ENCODE measurements at places on chromosomes 1 and 21.

- no peak overlapping the region for H3K4me3 ChIP-seq
- no peak for DNase-seq
- H3K36me3 ChIP-seq, result no peaks in the 10 kb centered on the region
- H3K4me1 ChIP-seq, result peaks cover 5% of the 10 kb centered on the region
- no peak overlapping the region for H3K27ac ChIP-seq
These were observed 280.4 kb downstream of the SETD4 start for GRCh38 chr21:35779690-35780570.

- DNase-seq, result no peak
- H3K36me3 ChIP-seq, result no peaks in the 10 kb centered on the region
- H3K4me3 ChIP-seq, result no peak overlapping the region
- no peak overlapping the region for H3K27ac ChIP-seq
- peaks cover 3% of the 10 kb centered on the region for H3K27me3 ChIP-seq
These were observed 39.6 kb upstream of the VN1R5 start for GRCh38 chr1:247216261-247216660.

DNA sequence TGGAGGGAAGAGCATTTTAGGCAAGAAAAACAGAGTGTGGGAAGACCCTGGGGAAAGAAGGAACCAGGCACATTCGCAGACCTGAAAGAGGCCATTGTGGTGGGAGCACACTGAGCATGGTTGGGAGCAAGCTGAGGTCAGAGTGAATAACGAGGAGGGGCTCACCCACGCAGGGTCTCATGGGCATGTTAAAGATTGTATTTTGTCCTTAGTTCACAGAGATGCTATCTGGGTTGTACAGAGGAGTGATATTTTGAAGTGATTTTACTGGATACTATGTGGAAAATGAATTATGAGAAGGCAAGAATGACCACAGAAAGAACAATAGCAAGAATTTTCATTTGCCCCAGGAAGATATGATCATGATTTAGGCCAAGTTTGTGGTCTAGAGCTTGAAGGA lies 578.3 kb upstream of the NR5A2 start:
- H3K4me3 ChIP-seq, result no peak overlapping the region
- H3K27me3 ChIP-seq, result peaks cover 24% of the 10 kb centered on the region
- no peak overlapping the region for H3K27ac ChIP-seq
- H3K36me3 ChIP-seq, result no peaks in the 10 kb centered on the region
- H3K4me1 ChIP-seq, result no peaks in the 10 kb centered on the region

DNA sequence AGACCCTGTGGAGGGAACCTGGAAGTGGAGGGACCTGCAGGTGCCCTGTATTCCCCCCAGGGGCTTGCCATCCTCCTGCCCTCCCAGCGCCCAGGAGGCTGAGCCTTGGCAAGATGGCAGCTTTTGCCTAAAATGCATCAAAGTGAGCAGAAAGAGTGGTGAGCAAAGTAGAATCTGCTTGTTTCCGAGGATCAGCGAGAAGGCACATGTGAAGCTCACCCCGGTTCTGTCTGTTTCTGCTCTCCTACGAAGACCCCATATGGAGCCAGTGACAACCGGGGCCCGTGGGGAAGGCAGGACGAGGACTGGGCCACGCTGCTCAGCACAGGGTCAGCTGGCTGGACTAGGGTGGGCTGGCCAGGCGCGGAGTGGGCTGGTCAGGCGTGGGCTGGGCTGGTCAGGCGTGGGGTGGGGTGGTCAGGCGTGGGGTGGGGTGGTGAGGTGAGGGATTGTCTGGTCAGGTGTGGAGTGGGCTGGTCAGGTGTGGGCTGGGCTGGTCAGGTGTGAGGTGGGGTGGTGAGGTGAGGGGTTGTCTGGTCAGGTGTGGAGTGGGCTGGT lies 5.2 kb upstream of the FNDC10 start:
- no peaks in the 10 kb centered on the region for H3K27me3 ChIP-seq
- DNase-seq, result no peak
- peak overlapping the region; percentile 57 for H3K27ac ChIP-seq
- peaks cover 15% of the 10 kb centered on the region for H3K4me1 ChIP-seq
- no peak overlapping the region for H3K4me3 ChIP-seq
- H3K36me3 ChIP-seq, result no peaks in the 10 kb centered on the region

- no peaks in the 10 kb centered on the region for H3K27me3 ChIP-seq
- H3K4me1 ChIP-seq, result peaks cover 30% of the 10 kb centered on the region
- no peak overlapping the region for H3K27ac ChIP-seq
- H3K36me3 ChIP-seq, result no peaks in the 10 kb centered on the region
- no peak for DNase-seq
- H3K4me3 ChIP-seq, result no peak overlapping the region
These were observed 11.1 kb upstream of the SCYL3 start for GRCh38 chr1:169904834-169905233.

DNA sequence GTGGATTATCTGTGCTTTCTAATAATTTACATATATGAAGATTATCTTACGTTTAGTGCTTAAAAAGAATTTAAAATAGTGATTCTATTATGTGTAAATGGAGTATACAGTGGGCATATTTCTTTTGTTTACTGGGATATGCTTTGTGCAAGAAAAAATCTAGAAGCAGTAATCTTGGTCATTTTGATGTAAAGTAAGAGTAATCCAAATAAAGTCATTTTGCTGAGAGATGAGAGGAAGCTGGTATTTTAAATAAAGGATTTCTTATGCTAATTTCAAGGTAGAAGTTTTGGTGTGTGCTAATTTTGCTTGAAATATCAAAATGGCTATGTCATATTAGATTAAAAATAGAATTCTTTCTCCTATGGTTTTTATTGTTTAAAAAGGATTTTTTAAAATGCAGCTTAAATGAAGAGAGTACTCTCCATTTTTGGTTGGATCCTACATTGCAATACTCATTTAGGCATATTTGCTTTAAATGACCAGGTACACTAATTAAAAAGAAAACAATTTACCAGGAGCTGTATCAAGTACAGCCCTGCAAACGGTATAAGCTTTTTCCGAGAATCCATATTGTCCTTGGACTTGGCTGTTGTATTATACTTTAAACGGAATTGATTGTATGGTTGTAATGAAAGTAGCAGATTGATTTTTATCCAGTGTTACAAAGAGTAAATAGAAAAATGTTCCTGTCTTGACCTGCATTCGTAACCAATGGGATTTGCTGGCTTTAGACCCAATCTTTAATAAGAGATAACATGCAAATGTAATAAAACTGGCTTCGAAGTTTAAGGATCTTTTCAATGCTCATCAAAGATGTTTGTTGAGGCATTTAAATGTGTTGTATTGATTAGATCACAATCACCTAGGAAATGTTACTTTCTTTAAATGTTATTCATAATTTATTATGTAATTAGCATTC lies 574.7 kb downstream of the USP25 start:
- no peak overlapping the region for H3K27ac ChIP-seq
- H3K27me3 ChIP-seq, result peaks cover 3% of the 10 kb centered on the region
- H3K4me1 ChIP-seq, result peaks cover 4% of the 10 kb centered on the region
- DNase-seq, result no peak
- no peak overlapping the region for H3K4me3 ChIP-seq

DNA sequence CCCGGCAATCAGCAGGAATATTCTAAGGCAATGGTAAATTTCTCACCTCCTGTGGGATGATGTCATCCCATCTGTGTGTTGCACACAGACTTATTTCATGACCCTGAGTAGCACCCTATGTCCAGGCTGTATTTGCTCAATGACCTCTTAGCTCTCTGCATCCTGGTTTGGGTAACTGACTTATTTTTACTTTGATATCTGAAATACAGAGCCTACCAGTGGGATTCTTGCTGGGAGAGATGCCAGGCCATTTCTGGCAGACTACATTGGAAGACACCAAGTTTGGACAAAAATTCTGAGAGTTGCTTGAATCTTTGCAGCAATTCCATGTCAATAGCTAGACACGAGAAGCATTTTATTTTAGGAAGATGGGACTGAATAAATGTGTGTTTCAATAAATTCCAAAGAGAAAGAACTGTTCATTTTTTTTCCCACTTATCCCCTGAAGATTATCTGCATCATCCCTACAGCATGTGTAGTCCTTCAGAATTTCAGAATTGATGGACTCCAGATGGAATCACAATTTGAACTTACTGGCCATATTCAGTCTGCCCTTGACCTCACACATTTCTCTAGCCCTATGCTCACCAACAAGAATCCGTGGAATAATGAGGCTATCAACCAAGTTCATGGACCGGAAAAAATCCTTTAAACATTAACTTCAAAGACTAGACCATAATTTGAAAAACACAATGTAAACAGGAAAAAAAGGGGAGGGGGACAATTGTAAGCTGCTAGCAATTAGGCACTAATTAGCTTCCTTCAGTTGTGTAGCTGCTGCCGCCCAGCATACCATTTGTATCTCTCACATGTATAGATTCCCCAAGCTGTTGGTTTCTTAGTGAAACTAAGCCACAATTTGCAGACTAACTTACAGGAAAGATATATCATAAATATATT lies 226.5 kb downstream of the HMCN1 start:
- peaks cover 6% of the 10 kb centered on the region for H3K27me3 ChIP-seq
- H3K4me3 ChIP-seq, result no peak overlapping the region
- H3K36me3 ChIP-seq, result no peaks in the 10 kb centered on the region
- no peak for DNase-seq
- no peak overlapping the region for H3K27ac ChIP-seq

DNA sequence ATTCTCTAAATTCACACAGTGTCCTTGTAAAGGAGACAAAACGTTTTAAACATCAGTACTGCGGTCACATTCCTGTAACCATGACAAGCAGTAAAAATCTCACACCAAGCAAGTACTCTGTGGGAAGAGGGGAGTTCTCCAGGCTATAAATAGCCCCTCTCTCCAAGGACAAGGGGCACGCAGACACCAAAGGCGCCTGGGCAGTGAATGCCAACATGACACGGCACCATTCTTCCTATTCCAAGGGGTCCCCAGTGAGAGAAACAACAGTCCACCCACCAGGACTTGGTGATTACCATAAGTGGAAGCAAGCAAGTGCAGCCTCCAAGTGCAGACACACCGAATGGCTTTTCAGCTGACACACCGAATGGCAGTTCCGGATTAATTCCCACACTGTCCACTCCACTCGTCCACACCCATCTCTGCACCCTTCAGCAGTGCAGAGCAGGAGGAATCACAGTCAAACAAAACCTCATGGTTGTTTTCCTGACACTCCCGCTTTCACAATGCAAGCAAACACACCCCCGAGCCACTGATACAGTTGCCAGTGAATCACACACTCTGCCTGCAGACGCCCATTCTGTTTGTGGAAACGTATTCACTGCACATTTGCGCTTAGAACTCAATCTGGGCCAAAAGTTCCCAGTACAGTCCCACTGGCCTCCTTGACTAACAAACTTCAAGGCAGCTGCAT lies 1.8 kb downstream of the PTTG1IP start:
- H3K4me3 ChIP-seq, result peak overlapping the region; percentile 90
- H3K27me3 ChIP-seq, result no peaks in the 10 kb centered on the region
- H3K27ac ChIP-seq, result peak overlapping the region; percentile 91
- no peak for DNase-seq
- H3K4me1 ChIP-seq, result peaks cover 75% of the 10 kb centered on the region
- peaks cover 14% of the 10 kb centered on the region for H3K36me3 ChIP-seq

DNA sequence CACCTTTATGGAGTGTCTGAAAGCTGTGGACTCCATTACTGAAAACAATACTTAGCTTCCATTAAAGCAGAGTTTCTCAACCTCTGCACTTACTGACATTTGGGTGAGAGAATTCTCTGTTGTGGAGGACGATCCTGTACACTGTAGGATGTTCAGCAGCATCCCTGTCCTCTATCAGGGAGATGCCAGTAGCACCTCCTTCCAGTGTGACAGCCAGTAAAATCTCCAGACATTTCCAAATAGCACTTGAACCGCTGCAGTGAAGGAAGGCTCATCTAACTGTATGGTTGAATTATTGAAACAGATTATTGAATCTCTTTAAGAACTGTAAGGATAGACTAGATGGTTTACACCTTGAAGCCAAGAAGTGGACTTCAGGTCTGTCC lies 3.1 kb downstream of the PRDM2 start:
- peak overlapping the region; percentile 89 for H3K27ac ChIP-seq
- peak overlapping the region; percentile 66 for H3K4me3 ChIP-seq
- peaks cover 72% of the 10 kb centered on the region for H3K4me1 ChIP-seq
- DNase-seq, result no peak

- no peaks in the 10 kb centered on the region for H3K4me1 ChIP-seq
- no peaks in the 10 kb centered on the region for H3K36me3 ChIP-seq
- H3K27me3 ChIP-seq, result peaks cover 64% of the 10 kb centered on the region
- H3K27ac ChIP-seq, result no peak overlapping the region
- H3K4me3 ChIP-seq, result no peak overlapping the region
- no peak for DNase-seq
These were observed 18.8 kb upstream of the ARHGEF10L start for GRCh38 chr1:17520473-17521319.

DNA sequence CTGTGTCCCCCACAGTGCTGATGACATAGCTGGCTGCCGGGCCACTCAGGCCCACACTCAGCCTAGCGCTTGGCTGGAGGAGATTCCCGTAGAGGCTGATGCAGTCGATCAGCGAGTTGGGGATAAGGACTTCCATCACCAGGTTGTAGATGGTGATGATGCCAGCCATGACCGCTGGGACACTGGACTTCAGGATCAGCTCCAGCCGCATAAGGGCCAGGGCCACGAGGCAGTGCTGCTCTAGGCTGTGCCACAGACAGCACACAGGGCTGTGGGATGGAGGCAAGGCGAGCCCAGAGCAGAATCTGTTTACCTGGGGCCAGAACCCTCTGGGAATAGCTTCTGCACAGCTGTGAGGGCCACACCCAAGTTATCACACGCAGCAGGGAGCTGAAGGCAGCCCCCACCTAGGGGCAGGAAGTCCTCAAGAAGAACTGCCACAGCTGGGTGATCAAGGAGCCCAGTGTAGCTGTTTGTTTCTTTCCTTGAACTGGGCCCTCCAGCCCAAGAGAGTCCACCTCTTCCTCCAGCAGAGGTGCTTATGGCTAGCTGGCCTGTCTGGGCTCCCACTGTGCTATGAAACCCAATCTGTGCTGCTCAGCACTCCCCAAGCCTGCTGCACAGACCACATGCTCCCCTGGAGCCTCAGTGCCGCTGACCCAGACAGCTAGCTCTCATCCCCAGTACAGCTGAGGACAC lies 6.2 kb downstream of the SLC2A1 start:
- peaks cover 89% of the 10 kb centered on the region for H3K4me1 ChIP-seq
- H3K27ac ChIP-seq, result peak overlapping the region; percentile 84
- H3K27me3 ChIP-seq, result no peaks in the 10 kb centered on the region
- peak; percentile 30 for DNase-seq

DNA sequence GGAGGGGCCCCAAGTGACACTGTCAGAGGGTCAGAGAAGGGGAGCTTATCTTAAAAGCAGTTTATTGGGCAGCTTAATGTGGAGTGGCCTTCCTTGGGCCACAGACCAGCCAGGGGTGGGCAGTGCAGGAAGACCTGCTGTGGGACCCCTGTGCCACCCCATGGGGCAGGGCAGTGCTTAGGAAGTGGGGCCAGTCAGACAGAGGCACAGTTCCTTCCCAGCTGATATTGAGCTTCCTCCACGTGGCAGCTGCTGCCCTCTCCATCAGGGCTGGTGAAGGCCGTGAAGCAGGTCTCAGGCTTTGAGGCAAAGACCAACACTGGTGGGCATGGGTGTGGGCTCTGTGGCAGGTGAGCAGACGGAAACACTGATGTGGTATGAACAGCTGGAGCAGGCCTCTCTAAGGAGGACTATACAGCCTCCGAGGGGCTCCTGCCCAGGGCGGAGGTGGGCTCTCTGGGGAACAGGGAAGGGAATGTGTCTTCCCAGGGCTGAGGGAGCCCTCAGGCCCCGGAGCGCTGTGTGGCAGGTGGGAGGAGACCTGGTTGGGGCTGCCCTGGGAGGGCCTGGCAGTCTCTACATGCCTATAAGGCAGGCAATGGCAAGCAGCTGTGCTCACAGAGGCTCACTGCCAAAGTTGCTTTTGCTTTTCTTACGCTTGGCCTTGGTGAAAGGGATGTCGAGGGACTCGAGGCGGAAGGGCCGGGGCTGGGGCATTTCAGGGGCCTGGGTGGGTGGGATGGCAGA lies 3.0 kb upstream of the DDOST start:
- H3K27ac ChIP-seq, result no peak overlapping the region
- H3K36me3 ChIP-seq, result peaks cover 28% of the 10 kb centered on the region
- no peaks in the 10 kb centered on the region for H3K27me3 ChIP-seq
- DNase-seq, result no peak
- peaks cover 29% of the 10 kb centered on the region for H3K4me1 ChIP-seq
- no peak overlapping the region for H3K4me3 ChIP-seq
